ENCODE measurements at places on chromosomes 2 and 18. TPM values are rescaled to one million over a fixed set of nuclear protein-coding genes. Genes with fewer than 3 reads are reported as not detected.

DNA sequence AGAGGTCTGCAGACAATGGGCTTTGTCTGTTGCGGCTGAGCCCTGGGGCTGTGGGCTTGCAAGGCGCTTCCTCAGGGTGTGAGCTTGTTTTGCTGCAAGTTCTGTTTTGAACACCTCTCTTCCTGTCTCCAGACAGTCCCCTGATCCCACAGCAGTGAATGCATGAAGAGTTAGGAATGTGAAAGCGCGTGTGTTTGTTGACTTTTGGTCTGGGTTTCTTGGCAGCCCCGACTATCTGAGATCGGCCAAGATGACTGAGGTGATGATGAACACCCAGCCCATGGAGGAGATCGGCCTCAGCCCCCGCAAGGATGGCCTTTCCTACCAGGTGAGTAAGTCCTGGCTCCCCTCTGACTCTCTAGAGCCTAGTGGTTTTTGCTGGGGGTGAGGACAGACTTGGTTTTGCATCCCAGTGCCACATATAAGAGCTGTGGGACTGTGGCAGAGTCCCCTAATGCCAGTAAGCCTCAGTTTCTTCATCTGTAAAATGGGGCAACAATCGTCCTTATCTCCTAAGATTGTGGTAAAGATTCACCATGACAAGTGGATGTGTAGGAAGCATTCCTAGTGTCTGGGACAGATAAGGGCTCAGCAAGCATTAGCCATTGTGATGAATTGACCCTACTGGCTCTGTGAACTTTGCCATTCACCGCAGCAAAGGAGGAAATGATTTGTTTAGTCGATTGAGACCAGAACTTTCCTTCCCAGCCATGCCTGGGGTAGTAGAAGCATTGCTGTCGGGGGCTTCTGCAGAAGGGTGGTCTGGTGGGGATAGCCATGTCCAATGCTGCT, 3.0 kb downstream of the LBH start:
- no peak for DNase-seq

DNA sequence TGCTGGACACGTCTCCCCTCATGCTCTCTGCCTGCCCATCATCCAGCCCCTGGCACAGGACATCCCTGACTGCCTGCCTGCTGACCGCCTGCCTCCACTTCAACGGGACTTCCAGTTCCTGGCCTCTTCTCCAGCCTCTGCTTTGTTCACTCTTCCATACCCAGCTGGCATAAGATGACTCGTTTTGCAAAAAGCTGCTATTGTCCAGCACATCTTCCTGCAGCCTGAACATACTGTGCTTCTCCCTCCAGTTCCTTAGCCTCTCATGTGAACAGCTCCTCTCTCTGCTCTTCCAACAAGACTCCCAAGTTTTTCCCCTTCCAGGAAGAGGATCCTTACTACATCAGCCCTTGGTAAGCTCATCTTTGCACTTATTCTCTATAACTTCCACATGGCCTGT, 62.4 kb upstream of the SKOR2 start:
- DNase-seq, result no peak

DNA sequence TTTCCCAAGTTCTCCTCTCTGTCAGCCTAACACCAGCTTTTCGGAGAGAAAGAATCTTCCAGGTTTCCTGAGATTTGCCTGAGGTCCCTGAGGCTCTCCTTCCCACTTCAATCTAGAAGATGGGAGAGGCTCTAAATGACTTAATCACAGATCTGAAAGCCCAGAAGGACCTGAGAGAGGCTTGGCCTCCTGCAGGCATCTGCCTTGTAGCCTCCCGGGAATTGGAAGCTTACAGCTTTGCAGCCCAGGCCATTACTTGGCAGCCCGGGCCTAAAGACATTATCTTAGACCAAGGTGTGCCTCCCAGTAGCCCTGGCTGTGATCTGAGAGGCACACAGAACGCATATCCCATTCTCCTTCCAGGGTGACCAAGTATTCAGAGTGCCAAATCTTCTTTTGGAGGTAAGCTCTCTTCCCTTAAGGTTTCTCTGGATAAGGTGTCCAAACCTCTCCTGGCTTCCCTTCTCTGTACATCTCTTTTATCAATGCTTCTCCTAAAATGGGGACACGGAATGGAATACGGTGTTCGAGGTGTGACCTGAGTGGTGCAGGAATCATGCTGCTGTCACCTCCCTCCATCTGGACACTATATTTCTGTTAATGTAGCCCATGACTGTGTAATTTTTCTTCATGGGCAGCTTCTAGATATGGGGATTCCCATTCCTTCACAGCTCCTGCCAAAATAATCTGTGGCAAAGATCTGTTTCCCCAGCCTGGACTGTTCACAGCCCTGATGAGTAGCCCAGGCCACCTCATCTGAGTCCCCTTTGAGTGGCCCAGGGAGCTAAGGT, 16.0 kb downstream of the CTIF start:
- DNase-seq, result no peak

DNA sequence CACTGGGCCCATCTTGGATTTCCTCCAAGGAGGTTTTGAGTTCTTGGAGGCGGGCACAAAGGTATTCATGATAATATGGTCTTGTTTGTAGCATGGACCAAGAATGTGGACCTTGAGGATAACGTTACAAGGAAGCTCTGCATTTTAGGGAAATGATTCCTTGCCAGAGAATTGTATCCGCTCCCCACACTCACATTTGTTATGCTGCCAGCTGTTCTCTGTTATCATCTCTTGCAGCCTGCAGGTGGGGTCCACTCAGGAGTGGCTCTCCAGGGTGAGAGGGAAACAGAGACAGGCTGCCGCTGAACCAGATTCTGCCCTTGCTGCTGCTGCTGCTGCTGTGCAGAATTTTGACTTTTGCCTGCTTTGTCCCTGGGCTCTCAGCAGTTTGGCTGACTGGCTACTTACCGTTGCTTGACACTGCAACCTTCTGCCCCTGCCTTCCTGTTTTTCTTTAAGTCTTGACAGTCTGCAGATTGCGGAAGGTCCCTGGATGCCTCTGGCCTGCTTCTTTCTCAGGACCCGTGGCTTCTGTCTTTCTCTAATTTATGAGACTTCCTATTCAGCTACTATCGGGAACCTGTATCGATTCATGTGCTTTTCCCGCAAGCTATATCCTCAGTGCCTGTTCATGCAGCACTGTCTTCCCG, 122.3 kb upstream of the DOCK10 start:
- peak; percentile 20 for DNase-seq

- no peak for DNase-seq
These were observed 20.1 kb upstream of the ID2 start for GRCh38 chr2:8661736-8662135.

DNA sequence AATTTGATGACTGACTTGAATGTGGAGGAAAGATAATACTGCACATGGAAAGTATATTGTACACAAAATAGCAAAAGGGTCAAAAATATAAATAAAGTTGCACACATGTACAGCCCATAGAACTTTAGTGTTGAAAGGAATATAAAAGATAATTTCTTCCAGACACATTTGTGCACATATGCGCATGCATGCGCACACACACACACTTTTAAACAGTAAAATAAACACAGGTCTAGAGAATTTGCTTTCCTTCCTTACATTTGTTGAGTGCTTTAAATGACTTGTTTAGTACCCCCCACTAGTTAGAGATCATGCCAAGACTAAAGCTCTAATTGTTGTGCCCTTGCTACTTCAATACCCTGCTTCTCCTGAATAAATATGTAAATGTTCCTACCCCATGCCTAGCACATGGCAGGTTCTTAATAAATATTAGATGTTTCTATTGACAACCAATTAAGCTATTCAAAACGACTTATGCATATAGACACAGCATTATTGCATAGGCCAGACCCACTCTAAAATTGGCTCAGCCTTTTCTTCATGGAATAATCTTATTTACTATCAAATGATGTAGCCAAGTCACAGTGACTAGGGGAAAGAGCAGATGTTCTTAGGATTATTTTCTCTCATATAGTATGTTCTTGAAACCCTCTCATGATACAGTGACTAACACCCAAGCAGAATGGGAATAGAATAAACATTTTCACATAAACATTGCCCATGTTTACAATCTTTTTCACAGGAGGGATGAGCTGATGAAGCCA, 165.5 kb upstream of the ACVR2A start:
- no peak for DNase-seq

DNA sequence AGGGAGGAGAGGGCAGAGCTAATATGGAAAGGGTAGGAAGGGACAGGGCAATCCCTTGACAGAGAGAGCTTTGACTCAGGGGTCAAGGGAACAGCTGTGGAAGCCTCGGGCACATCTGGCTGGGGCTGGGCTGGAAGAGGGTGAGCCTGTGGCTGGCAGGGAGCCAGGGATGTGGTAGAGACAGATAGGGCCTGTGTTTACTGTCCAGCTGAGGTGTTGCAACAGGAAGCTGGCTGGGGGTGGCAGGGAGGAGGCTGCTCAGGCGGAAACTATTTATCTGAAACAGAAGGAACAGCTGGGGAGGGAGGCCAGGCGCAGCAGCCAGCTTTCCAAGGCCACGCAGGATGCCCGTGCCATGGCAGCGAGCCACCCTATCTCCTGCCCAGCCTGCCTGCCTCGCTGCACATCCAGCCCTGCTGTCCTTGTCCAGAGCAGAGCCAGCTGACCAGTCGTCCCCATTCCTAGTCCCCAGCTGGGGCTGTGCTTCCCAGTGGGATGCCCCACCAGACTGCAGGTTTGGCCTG, 264.7 kb downstream of the CYP26B1 start:
- DNase-seq, result no peak

GRCh38 chr2:126359494-126359893, 296.5 kb upstream of the GYPC start:
- peak; percentile 46 for DNase-seq

GRCh38 chr2:9697909-9698308, 67.1 kb upstream of the YWHAQ start:
- DNase-seq, result no peak

- no peak for DNase-seq
These were observed 191.7 kb downstream of the FAM210A start for GRCh38 chr18:13534631-13535030.

The NTSR2 gene
- not detected for total RNA-seq

The GCG gene
- total RNA-seq, result not detected

The FNDC4 gene
- total RNA-seq, result not detected

The FAP gene
- total RNA-seq, result not detected

The ANKRD30B gene
- total RNA-seq, result not detected
